ENCODE measurements at places on chromosomes 4 and X.

DNA sequence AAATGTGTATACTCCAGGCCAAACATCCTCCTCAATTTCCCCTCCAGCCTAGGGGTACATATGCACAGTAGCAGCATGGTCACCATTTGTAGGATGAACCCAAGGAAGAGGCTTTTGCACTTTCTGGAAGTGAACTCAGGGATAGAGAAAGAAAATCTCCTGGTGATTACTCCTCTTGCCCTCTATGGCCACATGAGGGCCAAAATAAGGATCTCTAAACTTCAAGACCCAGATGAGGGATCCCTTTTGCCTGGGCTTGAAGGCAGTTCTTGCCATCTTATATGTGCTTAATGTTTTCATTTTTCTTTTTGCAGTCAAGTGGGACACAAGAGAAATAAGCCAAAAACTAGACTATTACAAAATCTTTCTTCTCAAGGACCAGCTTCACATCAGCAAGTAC lies 29.5 kb upstream of the MUC7 start:
- no peak for DNase-seq

DNA sequence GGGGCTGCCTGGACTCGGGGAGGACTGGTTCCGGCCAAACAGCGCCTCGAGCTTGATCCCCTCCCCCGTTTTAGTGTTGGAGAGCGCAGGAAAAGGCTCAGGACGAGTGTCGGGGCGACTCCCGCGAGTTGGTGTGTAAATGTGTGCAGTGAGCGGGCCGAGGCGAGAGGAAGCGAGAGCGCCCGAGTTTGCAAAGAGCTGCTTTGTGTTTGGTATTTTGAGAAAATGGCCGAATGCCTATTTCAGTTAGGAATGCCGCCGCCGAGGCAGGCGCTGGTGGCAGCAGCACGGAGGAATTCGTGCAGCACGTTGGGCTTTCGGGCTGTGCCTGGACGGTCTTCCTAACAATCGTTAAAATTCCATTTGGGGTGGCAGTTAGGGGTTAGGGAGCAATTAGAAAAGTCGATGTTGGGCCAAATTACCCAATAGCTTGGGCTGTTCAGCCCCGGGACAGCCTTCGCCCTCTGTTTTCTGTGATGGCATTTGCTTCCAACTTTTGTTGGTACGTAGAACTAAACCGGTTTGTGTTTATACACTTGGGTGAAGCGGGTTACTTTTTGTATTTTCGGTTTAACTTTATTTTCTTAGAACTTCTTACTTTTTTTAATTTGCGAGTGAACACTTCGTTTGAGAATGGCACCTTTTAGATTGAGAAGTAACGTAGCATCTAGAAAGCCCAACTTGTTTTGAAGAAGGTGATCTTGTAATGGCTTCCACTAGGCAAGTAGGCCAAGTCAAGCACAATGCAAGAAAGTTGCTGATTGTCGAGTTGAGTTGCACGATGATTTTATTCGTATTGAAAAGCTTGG lies 1.6 kb downstream of the REST start:
- DNase-seq = no peak

- DNase-seq = no peak
Measured at GRCh38 chrX:107654872-107655761, 26.8 kb downstream of the PRPS1 start.

- DNase-seq = no peak
Measured at GRCh38 chr4:5993876-5994811, 24.1 kb downstream of the C4orf50 start.

- peak; percentile 18 for DNase-seq
Measured at GRCh38 chr4:57672846-57673433, 562.8 kb upstream of the IGFBP7 start.

- no peak for DNase-seq
Measured at GRCh38 chr4:187218705-187219245, 495.1 kb upstream of the FAT1 start.

- DNase-seq = no peak
Measured at GRCh38 chrX:115427861-115428410, 133.0 kb upstream of the PLS3 start.

DNA sequence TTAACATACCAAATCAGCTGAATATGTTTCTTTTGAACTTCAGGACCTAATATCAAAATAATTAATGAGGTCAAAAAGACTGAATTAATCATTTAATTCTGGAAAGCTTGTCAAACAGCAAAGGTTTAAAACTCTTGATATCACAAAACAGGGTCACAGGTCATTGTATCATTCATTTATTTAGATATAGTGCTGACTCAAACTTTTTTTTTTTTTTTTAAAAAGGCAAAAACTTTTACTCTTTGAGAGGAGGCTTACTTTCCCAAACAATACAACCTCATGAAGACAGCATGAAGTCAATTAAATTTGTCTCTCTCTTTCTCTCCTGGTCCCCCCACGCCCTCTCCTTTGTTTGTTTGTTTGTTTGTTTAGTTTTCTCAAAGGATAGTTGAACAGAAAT lies 15.6 kb upstream of the GPR78 start:
- DNase-seq = no peak

- no peak for DNase-seq
Measured at GRCh38 chrX:136488706-136489105, 959 bp downstream of the BRS3 start.

- DNase-seq = no peak
Measured at GRCh38 chrX:50920132-50920531, 9.6 kb downstream of the BMP15 start.

GRCh38 chr4:189979196-189980047 lies 38.8 kb downstream of the FRG1 start:
- no peak for DNase-seq

GRCh38 chr4:158033416-158034120 lies 139.3 kb downstream of the GASK1B start:
- DNase-seq = no peak

DNA sequence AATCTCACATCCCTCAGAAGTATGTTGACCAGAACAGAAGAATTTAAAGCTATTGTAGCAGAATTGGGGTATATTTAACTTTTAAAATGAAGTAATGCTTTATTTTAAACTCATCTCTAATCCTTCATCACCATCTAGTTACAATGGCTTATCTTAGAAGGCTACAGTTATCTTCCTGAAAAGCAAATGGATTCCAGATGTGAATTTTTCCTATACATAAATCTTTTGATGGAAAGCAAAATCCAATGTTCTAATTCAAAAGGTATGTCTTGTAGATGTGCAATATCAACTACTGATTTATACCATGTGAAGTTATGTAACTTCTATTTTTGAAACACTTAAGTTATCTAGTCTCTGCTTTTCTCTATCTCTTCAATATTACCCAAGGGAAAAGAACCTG lies 47.6 kb downstream of the CCNG2 start:
- no peak for DNase-seq

GRCh38 chrX:80799584-80799983 lies 10.1 kb downstream of the BRWD3 start:
- DNase-seq = no peak

DNA sequence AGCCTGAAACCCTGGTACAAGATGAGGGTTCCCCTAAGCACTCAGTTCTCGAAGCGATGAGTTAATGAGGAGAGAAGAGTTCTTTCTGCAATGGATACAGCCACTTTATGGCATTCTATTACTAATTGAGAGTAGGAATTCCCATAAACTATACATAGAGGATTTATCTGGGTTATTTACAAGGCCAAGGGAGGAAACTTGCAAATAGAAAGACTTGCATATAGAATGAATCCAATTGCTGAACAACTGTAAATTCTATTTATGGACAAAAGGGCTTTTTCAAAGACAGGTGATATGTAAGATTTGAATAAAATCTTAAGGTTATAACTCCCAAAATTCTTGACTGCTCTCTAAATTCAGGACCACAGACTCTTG lies 182.2 kb downstream of the PPARGC1A start:
- no peak for DNase-seq

GRCh38 chr4:119014658-119015057 lies 121.0 kb upstream of the MYOZ2 start:
- DNase-seq = no peak

GRCh38 chrX:109974906-109975655 lies 27.8 kb upstream of the TMEM164 start:
- no peak for DNase-seq

GRCh38 chrX:97074400-97074799 lies 190.7 kb downstream of the RPA4 start:
- DNase-seq = no peak

- DNase-seq = no peak
Measured at GRCh38 chr4:64158648-64159326, 250.5 kb downstream of the TECRL start.

DNA sequence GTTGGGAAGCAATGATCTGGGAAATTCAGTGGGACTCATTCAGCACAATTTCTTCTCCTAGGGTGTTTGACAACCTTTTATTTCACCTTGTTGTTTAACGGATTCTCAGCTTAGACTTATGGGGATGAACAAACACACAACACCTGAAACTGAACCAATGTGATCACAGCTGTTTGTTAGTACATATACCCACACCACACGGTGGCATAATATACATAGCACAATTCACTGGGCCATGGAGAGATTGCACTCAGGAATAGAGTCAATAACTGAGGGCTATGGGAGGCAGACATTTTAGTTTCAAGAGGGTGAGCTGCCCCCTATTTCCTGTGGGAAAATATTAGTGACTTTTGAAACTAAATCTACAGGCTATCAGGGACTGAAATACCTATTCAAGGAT lies 148.0 kb downstream of the PARM1 start:
- DNase-seq = no peak

GRCh38 chr4:140252742-140253555 lies 99.0 kb upstream of the MAML3 start:
- DNase-seq = peak; percentile 22

DNA sequence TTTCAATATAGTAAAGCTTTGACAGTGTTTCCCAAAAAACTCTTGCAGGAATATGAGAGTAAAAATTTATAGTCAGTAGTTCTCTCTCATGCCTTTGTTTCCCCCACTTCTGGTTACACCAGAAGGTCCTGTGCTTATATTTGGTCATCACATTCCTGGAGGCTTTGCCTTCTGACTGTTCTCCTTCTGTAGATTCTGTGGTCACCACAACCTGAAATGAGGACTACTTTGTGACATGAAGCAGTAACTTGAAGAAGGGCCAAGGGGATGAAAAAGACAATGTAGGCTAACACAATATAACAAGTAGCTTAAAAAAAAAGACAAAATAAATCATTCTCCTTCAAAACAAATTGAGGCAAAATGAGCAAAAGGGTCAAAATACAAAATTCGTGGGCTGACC lies 366.2 kb upstream of the NR3C2 start:
- DNase-seq = no peak

DNA sequence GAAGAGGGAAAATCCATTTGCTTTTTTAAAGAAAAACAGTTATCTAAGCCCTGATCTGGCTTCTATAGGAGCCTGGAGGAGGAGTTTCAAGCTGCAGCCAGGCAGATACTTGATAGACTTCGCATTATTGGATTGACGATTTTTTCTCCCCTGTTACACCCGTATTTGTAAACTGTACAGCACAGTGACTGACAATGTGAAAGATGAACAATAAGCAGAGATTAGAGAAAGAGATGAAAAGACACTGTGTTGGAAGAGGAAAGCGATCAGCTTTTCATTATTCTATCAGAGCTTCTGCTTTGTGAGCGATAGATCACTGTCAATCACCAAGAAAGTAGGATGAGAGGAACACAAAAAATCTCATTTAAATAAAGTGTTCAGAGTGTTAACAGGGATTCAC lies 639.2 kb downstream of the TLL1 start:
- DNase-seq = no peak

GRCh38 chrX:140715787-140716186 lies 6.2 kb downstream of the LINC00632 start:
- DNase-seq = no peak

- DNase-seq = no peak
Measured at GRCh38 chr4:130043732-130044160, 947.8 kb downstream of the C4orf33 start.

GRCh38 chr4:34850968-34851367 lies 1393.3 kb downstream of the ARAP2 start:
- no peak for DNase-seq

DNA sequence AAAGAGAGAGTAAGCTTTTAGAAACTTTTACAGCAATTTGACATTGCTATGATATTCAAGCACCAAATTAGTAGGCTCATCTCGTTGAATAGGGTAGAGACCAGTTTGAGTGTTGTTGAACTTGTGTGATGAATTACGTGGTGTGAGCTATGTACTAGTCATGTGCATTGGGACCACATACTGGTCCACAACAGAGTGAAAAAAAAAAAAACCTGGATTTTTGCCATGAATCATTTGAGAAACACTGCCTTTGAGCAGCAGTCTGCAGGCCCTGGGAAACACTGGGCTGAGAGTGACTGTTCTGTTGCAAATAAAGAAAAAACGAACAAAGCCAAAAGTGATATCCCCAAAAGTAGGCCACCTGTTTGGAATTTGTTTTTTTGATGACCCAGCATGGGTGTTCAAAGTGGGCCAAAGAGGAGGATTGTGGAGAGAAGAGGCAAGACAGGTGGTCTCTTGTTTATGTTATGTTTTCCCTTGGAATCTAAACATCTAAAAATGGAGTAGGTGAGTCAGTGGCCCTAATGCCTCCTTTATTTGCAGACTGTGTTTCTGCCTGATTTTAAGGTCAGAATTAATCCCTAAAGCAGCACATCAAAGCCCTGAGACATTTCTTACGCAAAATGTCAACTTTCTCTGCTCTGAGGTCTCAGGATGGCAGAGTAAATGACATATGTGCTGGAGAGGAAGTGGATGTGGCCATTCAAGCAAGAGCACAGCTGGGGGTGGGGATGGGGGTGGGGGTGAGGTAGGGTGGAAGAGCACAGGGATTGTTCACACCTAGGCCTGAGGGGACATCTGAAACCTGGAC lies 33.5 kb downstream of the TAF7L start:
- DNase-seq = no peak

DNA sequence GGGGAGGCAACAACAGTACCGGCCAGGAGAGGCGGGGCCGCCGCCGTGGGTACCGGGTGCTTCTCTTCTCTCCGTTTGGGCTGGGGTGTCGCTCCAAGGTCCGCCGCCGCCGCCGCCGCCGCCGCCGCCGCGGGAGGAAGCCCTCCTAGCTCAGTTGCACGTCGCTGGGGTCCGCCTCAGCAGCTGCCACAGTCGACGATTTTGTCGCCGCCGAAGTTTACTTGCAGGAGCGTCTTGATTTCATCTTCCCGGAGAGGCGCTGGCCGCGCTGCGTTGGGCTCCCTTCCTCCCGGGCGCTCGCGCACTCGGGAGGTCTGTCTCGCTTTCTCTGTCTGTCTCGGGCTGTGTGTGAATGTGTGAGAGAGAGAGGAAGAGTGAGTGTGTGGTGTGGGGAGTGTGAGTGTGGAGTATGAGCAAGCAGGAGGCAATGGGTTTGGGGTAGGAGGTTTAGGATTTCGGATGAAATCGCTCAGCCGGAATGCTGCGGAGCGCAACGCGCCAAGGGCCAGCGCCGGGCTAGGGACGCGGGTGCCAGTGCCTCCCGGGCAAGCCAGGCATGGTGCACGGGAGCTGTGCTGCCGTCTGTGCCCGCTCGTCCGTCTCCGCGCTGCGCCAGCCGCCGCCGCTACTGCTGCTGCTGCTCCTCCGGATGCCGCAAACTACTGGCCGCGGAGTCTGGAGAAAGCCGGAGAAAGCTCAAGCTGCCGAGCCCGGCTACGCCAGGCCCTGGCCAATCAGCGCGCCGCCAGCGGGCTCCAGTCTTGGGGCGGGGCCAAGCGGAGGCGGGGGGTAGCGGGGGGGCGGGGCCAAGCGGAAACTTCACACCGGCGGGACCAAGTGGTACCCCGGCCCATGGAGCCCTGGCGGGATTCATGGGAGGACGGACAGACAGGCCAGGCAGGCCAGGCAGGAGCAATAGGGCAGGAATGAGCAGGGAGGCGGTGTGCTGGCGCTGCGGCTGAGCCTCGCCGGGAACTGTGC lies at the start of gene PCDH19:
Gene PCDH19, minus strand, starts transcription at position 664 of the 981 bp plus-strand sequence. CDS start 1,676 bp downstream, outside the sequence.
- no peak for DNase-seq

Measured in NCI-H2081 treated with DMSO at 0.1 percent for 48 hours (cell line).